Stimulated activated CD4-positive, alpha-beta T cell treated with anti-CD3 and anti-CD28 coated beads, Interleukin-15, amount 100 ng/mL, for 1 hour (primary cell): ENCODE measurements at places on chromosomes 7 and 10.
A peak's percentile ranks its signal among the peaks of the same experiment; 100 is the strongest.

DNA sequence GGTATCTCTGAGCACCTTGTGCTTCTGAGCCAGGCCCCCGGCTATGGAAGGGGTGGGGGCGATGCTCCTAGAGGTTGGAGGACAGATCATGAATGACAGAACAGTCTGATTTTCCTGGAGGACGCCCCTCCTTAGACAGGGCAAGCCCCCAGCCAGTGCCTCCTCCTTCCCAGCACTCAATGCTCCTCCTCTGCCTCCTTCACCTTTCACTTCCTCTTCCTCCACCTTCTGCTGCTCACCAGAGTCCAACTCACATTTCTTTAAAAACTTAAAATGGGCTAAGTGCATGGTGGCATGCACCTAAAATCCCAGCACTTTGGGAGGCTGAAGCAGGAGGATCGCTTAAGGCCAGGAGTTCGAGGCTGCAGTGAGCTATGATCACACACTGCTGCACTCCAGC is 71.1 kb upstream of the CUX1 start:
- DNase-seq: no peak

DNA sequence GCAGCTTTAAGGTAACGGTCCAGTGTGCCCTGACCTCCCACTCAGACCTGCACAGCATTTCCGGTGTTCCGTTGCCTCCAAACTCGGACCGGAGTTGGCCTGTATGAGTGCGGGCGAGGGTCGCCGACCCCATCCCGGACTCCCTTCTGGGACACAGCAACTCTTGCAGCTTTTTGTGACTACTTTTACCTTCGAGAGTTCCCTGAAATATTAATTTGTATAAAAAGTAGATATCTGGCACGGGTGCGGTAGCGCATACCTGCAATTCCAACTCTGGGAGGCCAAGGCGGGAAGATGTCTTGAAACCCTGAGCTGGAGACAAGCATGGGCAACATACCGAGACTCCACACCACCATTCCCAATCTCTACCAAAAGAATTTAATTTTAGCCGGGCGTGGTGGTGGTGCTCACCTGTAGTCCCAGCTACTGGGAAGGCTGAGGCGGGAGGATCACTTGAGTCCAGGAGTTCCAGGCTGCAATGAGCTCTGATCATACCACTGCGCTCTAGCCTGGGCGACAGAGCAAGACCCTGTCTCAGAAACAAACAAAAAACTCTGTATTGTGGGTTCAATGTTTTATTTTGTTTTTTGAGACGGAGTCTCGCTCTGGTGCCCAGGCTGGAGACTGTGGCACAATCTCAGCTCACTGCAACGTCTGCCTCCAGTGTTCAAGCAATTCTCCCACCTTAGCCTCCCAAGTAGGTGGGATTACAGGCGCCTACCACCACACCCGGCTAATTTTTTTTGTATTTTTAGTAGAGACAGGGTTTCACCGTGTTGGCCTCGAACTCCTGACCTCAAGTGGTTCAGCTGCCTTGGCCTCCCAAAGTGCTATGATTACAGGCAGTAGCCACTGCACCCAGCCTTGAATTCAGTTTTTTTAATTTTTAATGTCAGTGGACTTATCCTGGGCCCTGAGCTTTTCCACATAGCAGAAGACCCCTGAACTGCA is 1.1 kb upstream of the PPP1R35 start:
- no peak for DNase-seq

DNA sequence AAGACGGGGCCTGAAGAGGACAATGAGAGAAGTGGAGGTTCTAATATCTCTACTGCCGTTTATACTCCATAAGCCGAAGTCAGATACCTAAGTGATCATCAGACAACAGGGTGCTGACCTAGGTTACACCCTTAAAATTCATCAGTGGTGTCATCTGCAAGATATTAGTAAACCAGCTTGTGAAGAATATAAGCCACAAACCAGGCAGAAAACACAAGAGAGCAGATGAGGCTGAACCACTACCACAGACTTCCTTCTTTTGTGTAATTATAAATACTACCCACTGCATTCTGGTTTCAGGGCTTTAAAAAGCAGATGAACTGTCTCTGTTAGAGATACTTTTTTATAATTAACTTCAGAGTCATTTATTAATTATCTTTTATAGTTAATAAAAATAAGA is 69.0 kb upstream of the LRRC17 start:
- no peak for DNase-seq

DNA sequence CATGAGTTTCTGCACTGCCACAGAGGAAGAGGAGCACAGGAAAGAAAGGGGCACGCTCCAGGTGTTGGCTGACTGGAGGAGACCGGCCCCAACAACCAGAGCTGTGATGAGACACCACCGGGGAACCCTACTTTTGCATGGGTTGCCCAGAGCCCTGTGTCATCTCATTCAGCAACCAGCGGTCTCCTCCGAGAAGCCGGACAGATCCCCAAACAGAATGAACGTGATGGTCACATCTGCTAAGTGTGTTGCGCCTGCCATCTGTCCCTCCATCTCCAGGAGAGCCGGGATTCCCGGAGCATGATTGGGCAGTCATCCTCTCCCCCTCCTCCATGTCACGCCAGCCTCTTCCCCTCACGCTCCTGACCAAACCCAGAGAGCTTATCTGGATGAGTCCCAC is 22.9 kb downstream of the PARP12 start:
- no peak for DNase-seq

DNA sequence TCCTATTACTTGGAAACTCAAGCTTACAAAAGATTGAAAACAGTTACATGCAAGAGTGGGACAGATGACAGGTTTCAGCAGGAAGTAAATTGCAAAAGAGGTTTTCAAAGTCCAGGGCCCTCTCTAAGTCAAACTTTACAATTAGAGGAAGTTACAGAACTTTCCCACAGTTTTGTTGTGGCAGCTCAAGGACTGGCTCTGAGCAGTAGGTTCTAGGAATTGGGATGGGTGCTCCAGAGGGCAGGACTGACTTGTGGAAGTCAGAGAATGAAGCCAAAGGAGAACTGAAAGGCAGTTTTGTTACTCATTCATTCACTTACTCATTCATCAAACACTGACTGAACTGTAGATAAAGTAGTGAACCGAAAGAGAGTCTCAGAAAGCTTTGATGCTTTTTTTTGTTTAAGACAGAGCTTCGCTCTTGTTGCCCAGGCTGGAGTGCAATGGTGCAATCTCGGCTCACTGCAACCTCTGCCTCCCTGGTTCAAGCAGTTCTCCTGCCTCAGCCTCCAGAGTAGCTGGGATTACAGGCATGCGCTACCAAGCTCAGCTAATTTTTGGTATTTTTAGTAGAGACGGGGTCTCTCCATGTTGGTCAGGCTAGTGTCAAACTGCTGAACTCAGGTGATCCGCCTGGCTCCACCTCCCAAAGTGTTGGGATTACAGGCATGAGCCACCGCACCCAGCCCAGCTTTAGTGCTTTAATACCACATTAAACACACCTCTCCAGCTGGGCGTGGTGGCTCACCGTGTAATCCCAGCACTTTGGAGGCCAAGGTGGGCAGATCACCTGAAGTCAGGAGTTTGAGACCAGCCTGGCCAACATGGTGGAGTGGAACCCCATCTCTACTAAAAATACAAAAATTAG is 66.8 kb upstream of the CCNJ start:
- DNase-seq: no peak

DNA sequence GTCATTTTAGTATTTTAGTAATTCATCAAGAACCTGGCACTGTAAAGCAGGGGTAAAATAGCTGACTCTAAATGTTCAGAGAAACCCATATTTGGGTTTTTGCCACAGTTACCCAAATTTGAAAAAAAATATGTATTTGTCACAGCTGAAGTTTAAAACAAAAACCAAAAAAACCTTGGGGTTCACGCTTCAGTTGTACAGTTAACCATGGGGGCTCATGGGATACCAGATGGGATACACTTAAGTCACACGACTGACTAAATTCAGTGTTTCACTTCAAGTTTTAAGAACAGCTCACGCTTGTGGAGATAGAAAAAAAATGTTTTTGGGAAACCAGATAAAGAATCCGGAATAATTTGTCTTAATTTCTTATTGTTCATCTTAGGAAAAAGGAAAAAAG is 2.1 kb downstream of the ARL3 start:
- DNase-seq: no peak

DNA sequence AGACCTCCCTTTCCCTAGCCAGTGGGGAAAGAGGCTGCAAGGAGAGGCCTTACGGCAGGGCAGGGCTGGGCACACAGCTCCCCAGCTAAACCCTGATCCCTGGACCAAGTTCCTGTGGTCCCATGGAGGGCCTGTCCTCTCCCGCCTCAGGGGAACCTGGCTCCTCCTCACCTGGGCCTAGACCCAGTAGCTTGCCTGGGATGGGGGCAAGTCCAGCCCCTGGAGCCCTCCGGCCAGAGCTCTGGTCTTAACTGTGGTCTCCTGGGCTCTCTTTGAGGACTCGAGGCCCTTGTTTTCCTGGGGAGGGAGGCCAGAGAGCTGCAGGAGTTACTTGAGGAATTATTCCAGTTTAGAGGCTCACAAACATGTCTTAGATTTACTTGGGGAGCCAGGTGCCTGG is 1.5 kb downstream of the ZP3 start:
- DNase-seq: no peak

GRCh38 chr7:34825221-34825620 is 167.2 kb downstream of the NPSR1 start:
- no peak for DNase-seq

DNA sequence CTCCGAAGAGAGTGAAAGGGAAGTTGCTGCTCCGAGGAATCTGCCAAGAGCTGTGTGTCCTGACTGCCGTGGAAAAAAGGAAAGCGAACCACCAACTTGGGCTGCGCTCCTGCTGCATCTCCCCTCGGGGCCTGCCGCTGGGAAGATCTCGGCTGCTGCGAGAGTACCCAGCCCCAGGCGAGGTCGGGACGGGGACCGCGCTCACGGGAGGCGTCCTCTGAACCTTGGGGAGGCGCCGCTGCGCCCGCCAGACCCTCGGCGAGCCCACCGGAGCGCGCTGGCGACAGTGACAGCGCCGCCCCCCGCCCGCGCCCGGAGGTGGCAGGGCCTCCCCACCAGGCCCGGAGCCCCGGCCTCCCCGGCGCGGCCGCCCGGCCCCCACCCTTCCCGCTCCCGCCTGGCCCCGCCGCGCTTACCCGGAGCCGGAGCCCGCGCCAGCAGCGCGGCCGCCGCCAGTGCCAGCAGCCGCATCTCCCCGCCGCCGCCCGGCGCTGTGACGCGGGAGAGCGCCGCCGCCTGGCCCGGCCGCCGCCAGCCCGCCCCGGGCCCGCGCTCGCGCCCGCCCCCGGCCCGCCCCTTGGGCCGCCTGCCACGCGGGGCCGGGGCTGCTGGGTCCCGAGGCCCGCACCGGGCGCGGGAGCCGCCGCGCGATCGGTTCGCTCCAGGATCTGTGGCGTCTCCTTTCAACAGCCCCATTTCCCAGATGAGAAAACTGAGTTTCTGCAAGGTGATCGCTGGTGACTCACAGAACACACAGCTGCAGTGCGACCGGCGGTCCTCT is at the start of gene VSTM4:
Gene VSTM4, minus strand, starts transcription at position 508 of the 781 bp plus-strand sequence. Its CDS starts 37 bp downstream, at position 471.
- no peak for DNase-seq

DNA sequence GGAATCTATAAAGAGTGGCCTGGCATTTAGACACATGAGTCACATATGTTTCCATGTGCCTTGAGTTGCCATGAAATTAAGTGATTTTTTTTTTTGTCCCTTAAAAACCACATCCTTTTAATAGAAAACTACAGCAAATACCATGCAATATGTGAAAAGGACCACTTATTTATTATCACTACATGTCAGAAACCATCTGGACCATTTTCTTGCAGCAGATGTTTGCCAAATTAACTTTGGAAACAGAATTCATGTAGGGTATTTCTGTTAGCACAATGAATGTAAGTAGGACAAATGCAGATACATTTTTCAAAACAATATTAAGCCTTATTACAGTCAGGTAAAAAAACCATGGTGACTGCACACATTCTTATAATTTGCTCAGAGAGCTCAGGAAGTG is 230.6 kb downstream of the REEP3 start:
- DNase-seq: no peak

DNA sequence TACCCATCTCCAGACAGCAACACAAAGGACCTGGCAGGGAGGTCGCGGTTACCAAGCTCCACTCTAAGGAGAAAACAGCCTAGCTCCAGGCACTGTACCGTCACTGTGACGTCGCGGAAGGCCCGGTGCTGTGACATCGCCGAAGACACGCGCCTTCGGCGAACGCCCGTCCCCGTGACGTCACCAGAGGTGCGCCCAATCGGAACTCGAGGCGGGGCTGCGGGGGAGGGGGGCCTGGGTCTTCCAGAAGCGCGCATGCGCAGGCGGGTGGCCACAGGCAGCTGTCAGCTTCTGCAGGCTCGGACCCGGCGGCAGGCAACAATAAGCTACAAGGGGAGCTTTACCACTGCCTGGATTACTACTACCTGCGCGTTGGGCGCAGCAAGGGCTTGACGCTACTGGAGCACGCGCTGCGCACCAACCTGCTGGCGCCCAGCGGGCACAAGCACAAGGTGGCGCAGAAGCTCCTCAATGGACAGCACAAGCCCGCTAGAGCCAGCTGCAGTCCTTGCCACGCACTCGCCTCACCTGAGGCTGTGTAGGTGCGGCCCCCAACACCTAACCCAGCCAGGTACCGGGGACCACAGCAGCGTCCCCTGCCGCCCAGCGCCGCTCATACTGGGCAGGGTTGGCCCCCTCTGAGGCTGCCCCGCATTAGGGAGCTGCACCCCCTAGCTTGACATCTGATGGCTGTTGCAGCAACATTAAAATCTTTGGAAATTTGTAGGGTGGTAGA is 208.4 kb downstream of the TPST1 start:
- DNase-seq: peak; percentile 58

GRCh38 chr10:77417359-77417758 is 220.2 kb downstream of the KCNMA1 start:
- DNase-seq: no peak

GRCh38 chr10:42428534-42428933 is 209.8 kb downstream of the ZNF33B start:
- no peak for DNase-seq

- no peak for DNase-seq
These were observed 26.4 kb upstream of the GSDME start for GRCh38 chr7:24783698-24784097.

DNA sequence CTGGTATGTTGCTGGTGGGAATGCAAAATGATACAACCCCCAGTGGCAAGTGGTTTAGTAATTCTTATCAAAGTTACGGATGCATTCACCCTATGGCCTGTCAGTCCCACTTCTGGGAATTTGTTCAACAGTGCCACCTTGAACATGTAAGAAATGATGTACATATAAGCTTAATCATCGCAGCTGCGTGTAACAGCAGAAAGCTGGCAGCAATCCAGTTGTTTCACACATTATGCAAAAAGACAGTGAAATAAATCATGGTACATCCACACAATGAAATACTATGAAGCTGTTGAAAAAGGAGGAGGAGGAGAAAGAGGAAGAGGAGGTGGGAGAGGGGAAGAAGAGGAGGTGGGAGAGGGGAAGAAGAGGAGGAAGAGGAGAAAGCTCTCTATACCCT is 76.2 kb upstream of the MYL10 start:
- DNase-seq: no peak

- DNase-seq: no peak
These were observed 54.9 kb upstream of the NXPH1 start for GRCh38 chr7:8378349-8379019.

DNA sequence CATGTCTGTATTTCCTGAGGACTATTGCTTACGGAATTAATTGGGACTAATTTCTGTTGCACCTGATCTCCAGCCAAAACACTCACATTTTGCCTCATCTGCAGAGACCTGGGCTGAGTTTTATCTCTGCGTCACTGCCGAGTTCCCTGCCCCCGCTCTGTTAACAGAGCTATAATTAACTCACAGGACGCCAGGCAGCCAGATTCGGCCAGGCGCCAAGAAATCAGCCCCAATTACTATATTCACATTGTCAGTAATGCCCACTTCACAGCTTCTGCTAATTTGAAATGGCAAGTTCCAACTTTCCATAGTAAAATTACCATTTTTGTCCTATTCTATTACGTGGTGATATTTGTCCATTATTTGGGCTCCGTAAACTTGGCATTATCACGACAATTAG is 130.5 kb downstream of the CUX1 start:
- no peak for DNase-seq
